ENCODE measurements at places on chromosomes 13 and 19.

DNA sequence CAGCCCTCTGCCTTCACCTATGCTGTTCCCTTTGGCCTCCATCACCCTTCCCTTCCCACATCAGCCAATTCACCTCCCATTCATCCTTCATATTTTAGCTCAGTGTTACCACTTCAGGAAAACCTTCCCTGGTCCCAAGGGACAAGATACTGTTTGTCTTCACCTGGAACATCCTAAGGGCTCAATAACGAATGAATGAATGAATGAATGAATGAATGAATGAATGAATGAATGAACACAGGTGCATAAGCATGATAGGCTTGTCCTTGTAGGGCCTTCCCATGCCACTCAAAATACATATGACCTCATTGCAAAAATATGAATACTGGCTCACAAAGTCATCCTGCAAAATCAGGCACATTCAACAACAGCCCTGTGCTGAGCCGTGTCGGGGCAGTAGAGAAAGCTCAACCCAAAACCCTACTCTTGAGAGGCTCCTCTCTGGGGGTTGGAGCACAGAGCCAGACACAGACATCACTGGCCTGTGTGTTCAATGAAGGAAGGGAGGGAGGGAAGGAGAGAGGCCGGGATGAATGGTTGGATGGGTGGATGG lies 33.7 kb upstream of the TPM4 start:
- no peak for DNase-seq

DNA sequence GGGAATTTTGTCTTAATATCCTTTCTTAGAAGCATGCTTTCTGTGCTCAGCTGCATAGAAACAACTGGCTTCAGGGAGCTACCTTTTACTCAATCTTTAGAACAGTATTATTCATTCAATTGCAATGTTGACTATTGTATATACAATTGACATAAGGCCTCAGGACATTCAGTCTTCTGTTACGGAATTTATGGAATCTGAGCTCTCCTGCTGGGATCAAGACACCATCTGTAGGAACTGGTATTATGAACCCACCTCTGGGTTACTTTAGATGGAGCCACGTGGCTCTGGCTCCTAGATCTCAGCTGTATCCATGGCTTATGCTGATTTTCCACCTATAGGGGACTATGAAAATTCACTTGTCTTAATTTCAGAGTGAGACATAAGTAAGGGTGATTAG lies 716.2 kb upstream of the GPC6 start:
- no peak for DNase-seq

GRCh38 chr19:43674183-43674582 lies 4.2 kb upstream of the PLAUR start:
- DNase-seq: no peak

- DNase-seq: no peak
Measured at GRCh38 chr13:29543230-29544215, 52.0 kb downstream of the SLC7A1 start.

GRCh38 chr13:45401314-45401713 lies 16.9 kb downstream of the SLC25A30 start:
- DNase-seq: no peak

DNA sequence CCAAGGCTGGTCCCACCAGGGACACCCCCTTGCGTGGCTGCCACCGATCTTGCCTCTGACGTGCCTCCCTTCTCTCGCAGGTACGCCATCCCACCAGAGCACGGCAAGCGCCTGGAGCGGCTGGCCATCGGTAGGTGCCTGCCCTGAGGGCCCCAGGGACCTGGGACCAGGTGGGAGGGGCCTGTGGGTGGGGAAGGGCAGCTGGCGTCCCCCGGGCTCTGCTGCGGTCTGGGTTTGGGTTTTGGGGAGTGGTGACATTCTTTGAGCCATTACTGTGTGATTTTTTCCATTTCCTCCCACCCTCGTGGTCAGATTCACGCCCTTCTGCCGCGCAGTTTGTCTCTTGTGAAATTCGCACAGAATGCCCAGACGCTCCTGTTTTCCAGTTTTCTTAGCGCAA lies 102.0 kb downstream of the KDM4B start:
- no peak for DNase-seq

- no peak for DNase-seq
Measured at GRCh38 chr13:47303626-47304025, 406.8 kb upstream of the HTR2A start.

- DNase-seq: no peak
Measured at GRCh38 chr19:9641810-9642209, 20.8 kb upstream of the ZNF561 start.

GRCh38 chr19:28401739-28402424 lies 811.1 kb downstream of the UQCRFS1 start:
- DNase-seq: no peak

DNA sequence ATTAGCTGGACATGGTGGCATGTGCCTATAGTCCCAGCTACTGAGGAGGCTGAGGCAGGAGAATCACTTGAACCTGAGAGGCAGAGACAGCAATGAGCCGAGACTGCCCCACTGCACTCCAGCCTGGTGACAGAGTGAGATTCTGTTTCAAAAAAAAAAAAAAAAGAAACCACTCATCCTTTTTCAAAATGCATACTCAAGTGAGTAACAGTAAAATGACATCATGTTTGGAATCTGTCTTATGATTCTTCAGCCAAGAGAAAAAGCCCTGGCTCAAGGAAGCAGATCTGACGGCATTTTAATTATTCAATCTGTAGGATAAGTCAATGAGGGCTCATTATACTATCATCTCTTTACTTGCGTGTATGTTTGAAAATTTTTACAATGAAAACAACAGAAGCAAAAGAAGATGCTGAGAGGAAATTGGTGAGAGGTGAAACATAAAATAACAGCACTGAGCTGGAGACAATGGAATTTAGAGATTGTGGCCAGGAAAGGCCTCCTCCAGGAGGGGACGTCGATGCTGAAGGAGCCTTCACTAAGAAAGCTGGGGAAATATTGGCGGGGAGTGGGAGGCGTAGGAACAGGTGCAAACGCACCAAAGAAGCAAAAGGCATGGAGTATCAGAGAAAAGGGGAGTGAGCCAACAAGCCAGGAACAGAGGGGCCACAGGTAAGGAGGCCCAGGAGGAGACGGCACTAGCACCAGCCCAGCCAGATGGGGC lies 12.9 kb upstream of the CCNE1 start:
- no peak for DNase-seq

DNA sequence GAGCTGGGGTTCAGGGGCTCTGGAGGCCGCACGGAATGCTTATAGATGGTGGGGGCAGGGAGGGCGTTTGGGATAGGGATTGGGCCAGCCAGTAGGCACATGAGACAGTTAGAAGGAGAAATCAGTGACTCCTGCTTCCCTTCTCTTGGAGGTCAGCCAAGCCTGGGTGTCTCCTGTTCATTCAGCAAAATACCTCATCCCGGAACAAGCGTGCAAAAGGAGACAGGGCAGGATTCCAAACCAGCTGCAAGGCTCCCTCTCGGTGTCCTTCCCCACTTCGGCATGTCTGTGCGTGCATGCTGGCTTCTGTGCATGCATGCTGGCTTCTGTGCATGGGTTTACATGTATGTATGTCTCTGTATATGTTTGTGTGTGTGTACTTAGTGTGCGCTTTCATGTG lies 37.3 kb upstream of the PEPD start:
- no peak for DNase-seq

DNA sequence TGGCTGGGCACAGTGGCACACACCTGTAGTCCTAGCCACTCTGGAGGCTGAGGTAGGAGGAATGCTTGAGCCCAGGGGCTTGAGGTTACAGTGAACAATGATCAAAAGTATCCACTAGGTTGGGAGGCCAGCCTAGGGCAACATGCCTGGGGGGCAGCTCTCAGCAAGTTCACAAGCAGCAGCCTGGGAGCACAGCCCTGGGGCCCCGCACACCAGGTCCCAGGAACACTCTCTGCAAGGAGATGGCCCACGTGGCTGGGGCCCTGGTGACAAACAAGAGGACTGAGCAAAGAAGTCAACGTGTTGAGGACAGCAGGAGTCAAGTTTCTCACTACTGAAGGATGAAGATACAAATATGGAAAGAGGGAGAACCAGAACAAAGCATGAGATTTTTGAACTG lies 39.3 kb downstream of the ABCC4 start:
- DNase-seq: no peak

- DNase-seq: no peak
Measured at GRCh38 chr19:2573916-2574315, 98.0 kb downstream of the GADD45B start.

GRCh38 chr13:111225810-111226546 lies 94.5 kb upstream of the TEX29 start:
- DNase-seq: no peak

DNA sequence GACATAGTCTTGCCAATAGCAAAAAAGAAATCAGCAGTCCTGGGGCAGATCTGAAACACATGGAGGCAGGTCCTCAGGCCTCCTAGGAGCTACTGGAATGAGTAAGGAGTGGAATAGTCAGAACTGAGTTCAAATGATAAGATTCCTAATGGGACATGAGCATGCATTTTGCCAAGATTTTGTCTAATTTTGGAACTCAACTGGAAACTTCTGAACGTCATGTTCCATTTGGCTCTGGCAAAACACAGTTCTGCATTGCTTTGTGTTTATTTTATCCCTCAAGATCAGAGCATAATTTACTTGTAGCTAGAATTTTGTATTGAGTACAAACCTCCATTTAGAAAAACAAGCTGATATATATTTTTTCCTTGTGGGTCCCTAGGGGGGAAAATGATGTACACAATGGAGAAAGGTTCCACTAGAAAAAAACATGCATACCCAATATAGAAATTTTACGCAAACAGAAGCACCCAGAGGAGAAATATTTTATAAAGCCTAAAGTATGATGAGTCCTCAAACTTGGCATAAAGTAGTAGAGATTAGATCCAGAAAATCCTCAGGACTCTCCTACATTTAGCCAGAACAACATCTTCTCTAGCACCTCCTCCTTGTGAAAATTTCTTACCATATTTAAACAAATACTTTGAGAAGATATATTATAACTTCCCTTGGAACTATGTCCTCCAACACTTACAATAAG lies 149.0 kb upstream of the SERP2 start:
- no peak for DNase-seq

- no peak for DNase-seq
Measured at GRCh38 chr13:48281556-48281955, 22.0 kb upstream of the RB1 start.

DNA sequence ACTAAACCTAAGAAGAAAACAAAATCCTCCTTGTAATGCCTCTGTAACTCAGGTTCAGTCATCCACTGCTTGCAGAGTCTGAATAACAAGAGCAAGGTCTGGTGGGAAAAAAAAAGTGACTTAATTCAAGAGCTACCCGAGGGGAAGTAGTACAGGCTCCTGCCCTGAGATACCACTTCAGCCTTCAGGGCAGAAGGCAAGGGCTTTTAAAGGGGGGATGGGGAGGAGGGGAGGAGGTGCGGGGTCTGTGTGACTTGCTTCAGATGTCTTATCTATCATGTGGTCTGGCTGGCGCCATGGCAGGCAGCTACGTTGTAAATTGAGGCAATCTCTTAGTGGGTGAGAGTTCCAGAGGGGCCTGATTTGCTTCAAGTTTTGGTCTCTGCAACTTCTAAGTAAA lies 66.7 kb downstream of the LRRC63 start:
- no peak for DNase-seq

GRCh38 chr13:82634946-82635345 lies 1247.3 kb downstream of the SLITRK1 start:
- DNase-seq: no peak

- DNase-seq: no peak
Measured at GRCh38 chr13:33310245-33311038, 24.9 kb upstream of the STARD13 start.

- no peak for DNase-seq
Measured at GRCh38 chr13:95385798-95386197, 84.5 kb upstream of the ABCC4 start.

DNA sequence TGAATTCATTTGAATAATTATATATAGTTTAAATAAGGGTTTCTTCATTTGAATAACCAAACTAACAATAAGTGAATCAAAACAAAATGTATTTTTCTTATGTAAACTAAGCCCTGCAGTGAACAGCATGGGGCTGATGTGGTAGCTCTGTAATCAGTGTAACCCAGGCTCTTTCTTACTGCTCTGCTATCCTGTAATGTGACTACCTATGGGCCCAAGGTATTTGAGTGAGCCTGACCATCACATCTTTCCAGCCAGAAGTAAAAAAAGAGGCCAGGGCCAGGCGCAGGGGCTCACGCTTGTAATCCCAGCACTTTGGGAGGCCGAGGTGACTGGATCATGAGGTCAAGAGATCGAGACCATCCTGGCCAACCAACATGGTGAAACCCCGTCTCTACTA lies 494.6 kb downstream of the DCT start:
- no peak for DNase-seq

- DNase-seq: no peak
Measured at GRCh38 chr13:33045851-33046592, 29.8 kb downstream of the KL start.

DNA sequence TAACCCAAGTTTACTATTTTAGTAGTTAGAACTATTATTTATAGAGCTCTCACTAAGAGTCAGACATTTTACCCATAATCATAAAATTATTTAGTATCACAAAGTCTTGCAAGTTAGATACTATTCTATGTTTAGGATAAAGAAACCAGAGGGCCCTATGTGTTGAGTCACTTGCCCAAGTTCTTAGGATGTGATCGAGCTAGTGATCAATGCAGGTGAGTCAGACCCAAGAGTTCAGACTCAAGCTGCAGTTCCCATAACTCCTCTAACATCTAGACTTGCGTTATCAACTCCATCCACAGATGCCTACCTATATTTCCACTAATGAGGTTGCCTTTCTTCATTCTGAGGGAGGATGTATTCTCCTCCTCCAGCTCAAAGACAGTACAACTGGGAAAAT lies 53.8 kb downstream of the DACH1 start:
- no peak for DNase-seq

GRCh38 chr19:30651066-30651465 lies 278.9 kb downstream of the ZNF536 start:
- no peak for DNase-seq

GRCh38 chr19:35852029-35852780 lies at the start of gene NPHS1:
Gene NPHS1, minus strand, starts transcription at chr19:35852504. Its CDS starts 667 bp downstream, at chr19:35851837.
- no peak for DNase-seq

DNA sequence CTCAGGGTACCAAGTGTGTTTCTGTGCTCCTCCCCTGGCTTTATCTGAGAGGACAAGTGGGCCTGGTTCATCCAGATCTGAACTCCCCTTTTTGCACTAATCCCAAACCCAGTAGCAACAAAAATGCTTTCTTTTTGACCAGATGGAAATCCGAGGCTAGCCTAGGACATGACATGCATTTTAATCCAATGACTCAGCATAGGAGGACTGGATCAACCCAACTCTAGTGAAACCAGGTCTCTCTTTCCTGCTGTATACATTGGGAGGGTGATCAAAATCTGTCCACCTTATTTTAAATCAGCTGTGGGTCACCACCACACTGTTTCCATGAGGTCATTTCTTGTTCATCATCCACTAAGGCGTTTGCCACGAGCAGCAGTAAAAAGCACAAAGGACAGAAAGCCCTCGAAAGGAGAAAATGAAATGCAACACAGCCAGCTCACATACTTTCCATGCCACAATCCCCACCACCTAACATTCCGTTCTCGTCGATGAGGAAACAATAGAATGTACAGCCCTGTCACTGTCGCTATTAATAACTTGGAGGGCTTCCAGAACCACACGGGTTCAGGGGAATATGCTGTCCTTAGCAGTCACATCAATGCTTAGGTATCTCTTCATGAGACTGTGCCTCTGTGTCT lies 543.0 kb downstream of the IRS2 start:
- DNase-seq: no peak

GRCh38 chr19:2080336-2080988 lies 15.7 kb downstream of the MOB3A start:
- DNase-seq: no peak

All from NCI-H1092 (cell line).